ENCODE measurements at places on chromosomes 5 and 9. TPM values are rescaled to one million over a fixed set of nuclear protein-coding genes. Genes with fewer than 3 reads are reported as not detected.
A peak's percentile ranks its signal among the peaks of the same experiment; 100 is the strongest.

The FOXD4L4 gene
- not detected for total RNA-seq

The BHMT2 gene
- total RNA-seq: 2.9 TPM

The DNAJB5 gene
- 40.8 TPM for total RNA-seq

The PCDHB16 gene
- total RNA-seq: 18.3 TPM

The SPINK4 gene
- total RNA-seq: not detected

The SPAAR gene
- 4.0 TPM for total RNA-seq

DNA sequence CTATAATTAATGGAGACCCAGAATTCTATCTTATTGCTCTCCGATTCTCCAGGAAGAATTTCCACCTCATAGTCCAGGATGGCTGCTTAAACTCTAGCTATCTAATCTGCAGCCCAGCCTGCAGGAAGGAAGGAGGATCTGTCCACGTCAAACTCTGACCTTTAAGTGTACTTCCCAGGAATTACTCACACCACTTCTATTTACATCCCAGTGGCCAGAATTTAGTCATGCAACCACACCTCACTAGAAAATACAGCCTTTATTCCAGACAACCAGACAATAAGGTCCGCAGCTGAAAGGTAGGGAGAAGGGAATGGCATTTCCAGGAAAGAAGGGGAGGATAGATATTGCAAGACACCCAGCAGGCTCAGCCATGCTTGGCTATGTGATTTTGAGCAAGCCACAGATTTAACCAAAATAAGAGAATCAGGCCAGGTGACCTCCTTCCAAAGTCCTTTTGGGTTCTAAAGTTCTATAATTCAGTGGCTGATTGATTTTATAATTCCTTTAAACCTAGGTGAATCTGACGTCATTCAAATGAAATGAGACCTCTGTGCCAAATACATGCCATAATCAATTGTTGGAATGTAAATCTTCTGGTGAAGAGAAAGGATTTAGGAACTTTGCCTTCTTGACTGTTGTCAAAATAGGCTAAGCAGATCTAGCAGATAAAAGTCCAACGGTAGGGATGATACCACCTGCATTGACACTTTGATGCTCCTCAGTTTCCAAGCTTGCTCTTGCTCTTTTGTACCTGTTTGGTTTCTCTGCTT is 3.7 kb upstream of the DENND1A start:
- H3K4me3 ChIP-seq: no peak overlapping the region
- H3K27ac ChIP-seq: no peak overlapping the region
- no peaks in the 10 kb centered on the region for H3K27me3 ChIP-seq
- no peak for DNase-seq
- H3K4me1 ChIP-seq: no peaks in the 10 kb centered on the region
- H3K36me3 ChIP-seq: no peaks in the 10 kb centered on the region

DNA sequence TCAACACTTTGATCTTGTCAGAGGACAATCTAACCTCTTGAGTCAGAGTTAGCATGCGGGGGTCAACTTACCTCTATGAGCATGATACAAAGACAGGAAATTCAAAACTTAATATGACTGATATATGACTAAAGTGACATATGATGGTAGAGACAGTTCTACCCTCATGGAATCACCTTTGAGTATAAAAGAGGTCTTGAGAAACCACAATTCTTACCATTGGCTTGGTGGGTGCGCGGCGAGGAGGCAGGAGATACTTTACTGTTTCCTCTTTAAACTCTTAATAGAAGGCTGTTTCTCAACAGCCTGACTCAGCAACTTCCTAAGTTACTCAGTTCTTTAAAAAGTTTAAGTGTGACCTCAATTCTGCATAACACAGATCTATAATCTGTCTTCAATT is 372.8 kb downstream of the KIAA0825 start:
- no peaks in the 10 kb centered on the region for H3K36me3 ChIP-seq
- H3K27me3 ChIP-seq: no peaks in the 10 kb centered on the region
- no peak for DNase-seq
- no peaks in the 10 kb centered on the region for H3K4me1 ChIP-seq
- no peak overlapping the region for H3K27ac ChIP-seq

GRCh38 chr5:75324791-75325190 is 12.2 kb upstream of the HMGCR start:
- no peak for DNase-seq
- H3K36me3 ChIP-seq: no peaks in the 10 kb centered on the region
- no peaks in the 10 kb centered on the region for H3K27me3 ChIP-seq

- no peak for DNase-seq
- no peaks in the 10 kb centered on the region for H3K27me3 ChIP-seq
- H3K27ac ChIP-seq: no peak overlapping the region
These were observed 169.7 kb downstream of the DTWD2 start for GRCh38 chr5:118818604-118819003.

DNA sequence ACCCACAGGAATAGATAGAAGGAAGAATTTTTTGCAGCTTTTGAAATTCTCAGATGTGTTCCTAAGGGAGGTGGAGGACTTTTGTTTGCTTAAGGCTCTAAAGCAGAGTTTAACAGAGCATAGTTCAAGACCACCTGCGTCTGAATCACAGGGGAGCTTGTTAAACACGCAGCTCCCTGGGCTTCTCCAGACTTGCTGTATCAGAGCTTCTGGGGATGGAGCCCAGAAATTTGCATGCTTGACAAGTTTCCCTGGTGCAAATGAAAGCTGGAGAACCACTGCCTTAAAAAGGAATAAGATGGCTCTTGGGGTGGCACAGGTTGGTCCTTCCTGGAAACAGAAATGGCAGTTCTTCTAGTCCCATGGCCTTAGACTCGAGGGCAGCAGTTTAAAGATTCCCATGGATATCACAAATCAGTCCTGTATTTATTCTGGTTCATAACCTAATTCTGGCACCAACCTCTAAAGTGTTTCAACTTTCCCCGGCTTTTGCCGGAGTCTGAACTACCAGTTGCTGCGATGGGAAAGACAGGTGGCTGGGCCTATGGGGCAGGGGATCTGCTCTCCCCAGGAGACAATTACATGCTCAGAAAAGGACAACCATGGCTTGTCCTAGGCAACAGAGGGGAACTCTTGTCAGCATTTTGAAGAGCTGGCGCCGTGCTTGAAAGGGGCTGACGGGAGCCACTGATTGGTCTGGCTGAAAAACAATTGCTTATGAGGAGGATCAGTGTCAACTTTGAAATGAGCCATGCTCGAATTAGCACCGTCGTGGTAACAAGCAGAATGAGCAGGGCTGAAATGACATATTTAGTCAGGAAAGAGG is 599.6 kb downstream of the CCDC171 start:
- no peaks in the 10 kb centered on the region for H3K36me3 ChIP-seq
- no peaks in the 10 kb centered on the region for H3K4me1 ChIP-seq
- no peak overlapping the region for H3K4me3 ChIP-seq
- H3K27me3 ChIP-seq: no peaks in the 10 kb centered on the region
- no peak for DNase-seq

GRCh38 chr9:107530679-107531078 is 41.1 kb upstream of the KLF4 start:
- H3K4me3 ChIP-seq: no peak overlapping the region
- no peak overlapping the region for H3K27ac ChIP-seq
- no peak for DNase-seq
- H3K36me3 ChIP-seq: no peaks in the 10 kb centered on the region
- no peaks in the 10 kb centered on the region for H3K27me3 ChIP-seq

- no peak overlapping the region for H3K4me3 ChIP-seq
- DNase-seq: no peak
- no peaks in the 10 kb centered on the region for H3K36me3 ChIP-seq
- no peaks in the 10 kb centered on the region for H3K4me1 ChIP-seq
- no peaks in the 10 kb centered on the region for H3K27me3 ChIP-seq
- no peak overlapping the region for H3K27ac ChIP-seq
These were observed 81.3 kb downstream of the PPARGC1B start for GRCh38 chr5:149811453-149811852.

DNA sequence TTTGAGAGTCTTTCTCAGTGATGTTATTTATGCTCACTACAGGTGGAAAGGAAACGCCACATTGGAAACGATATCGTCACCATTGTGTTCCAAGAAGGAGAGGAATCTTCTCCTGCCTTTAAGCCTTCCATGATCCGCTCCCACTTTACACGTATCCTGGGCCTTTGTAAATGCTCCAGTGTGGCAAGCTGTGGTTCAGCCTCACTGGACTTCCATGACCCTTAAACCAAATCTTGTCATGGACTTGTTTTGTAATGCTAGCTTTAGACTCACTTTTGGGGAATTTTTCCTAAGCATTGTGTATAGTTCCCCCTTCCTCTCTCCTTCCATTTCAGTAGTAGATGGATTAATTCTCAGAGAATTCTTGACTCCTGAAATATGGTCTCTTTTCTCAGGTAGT is 60.9 kb upstream of the SLC2A8 start:
- no peak for DNase-seq
- peaks cover 25% of the 10 kb centered on the region for H3K36me3 ChIP-seq
- peak overlapping the region; percentile 75 for H3K27ac ChIP-seq
- no peak overlapping the region for H3K4me3 ChIP-seq
- H3K4me1 ChIP-seq: peaks cover 27% of the 10 kb centered on the region
- no peaks in the 10 kb centered on the region for H3K27me3 ChIP-seq

GRCh38 chr9:93475856-93476255 is 22.5 kb upstream of the FAM120AOS start:
- H3K27ac ChIP-seq: no peak overlapping the region
- H3K4me1 ChIP-seq: no peaks in the 10 kb centered on the region
- H3K36me3 ChIP-seq: peaks cover 21% of the 10 kb centered on the region
- H3K27me3 ChIP-seq: no peaks in the 10 kb centered on the region

DNA sequence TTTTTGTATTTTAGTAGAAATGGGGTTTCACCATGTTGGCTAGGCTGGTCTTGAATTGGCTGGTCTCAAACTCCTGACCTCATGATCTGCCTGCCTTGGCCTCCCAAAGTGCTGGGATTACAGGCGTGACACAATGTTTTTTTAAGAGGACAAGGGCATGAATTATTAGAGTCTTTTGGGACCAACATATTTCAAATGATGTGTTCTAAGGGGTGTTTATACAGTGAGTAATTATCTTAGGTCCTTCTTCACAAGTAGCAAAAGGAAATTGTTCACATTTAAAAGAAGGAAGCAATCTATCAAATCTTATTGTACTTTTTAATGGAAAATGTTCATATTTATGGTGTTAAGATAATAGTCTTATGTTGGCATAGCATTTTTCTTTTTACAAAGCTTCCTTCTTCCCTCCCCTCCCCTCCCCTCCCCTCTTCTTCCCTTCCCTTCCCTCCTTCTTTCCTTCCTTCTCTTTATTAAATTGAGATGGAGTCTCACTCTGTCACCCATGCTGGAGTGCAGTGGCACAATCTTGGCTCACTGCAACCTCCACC is 6.7 kb downstream of the GNG10 start:
- H3K4me3 ChIP-seq: no peak overlapping the region
- no peak for DNase-seq
- no peak overlapping the region for H3K27ac ChIP-seq

GRCh38 chr9:94937214-94937903 is 210.9 kb downstream of the AOPEP start:
- H3K36me3 ChIP-seq: no peaks in the 10 kb centered on the region
- no peak overlapping the region for H3K4me3 ChIP-seq
- H3K27ac ChIP-seq: peak overlapping the region; percentile 48

DNA sequence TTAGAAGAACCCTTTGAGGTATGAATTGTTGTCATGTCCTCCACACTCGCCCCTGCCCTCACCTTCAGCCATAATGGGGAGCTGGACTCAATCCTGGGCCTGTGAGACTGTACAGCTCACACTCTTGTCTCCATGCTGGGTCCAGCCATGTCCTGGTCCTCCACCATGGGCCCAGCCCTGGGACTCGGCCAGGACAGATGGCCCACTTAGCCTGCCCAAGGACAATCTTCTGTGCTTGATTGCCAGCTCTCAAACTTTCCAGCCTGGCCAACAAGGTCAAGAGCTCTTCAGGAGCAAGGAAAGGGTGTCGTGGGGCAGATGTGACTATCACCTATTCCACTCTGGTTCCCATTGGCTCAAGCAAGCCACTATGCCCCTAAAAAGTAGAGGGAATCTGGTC is 90.8 kb downstream of the HRH2 start:
- H3K27ac ChIP-seq: no peak overlapping the region
- no peaks in the 10 kb centered on the region for H3K36me3 ChIP-seq
- no peak overlapping the region for H3K4me3 ChIP-seq
- DNase-seq: no peak

GRCh38 chr5:175243441-175243840 is 200.5 kb downstream of the DRD1 start:
- H3K36me3 ChIP-seq: no peaks in the 10 kb centered on the region
- no peaks in the 10 kb centered on the region for H3K4me1 ChIP-seq
- H3K4me3 ChIP-seq: no peak overlapping the region
- H3K27me3 ChIP-seq: no peaks in the 10 kb centered on the region
- no peak overlapping the region for H3K27ac ChIP-seq

DNA sequence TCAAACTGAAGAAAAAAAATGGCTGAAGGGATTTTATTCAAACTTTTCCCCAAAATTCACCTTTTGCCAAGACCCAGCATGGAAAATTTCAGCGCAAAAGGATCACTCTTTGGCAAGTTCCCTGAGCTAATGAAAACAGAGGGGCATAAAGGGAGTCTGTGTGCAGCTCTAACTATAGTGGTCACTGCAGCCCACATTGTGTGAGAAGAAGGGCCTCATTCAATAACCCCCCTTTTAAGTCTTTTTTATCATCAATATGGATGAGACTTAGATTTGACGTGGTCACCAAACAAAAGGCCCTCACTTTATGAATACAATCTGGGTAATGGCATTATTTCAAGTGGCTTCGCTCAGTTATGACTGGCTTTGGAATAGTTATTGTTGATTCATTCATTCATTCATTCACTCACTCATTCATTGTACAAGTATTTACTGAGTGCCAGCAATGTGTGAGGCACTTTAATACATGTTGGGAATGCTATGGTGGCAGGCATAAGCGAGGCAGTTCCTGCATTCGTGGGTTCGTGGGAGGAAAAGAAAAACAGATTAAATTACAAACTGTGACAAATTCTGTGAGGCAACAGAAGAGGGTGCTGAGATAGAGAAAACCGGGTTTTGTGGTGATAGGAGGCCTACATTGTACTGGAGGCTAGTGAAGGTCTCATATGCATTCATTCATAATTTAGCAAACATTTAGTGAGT is 145.7 kb upstream of the KLF4 start:
- H3K27me3 ChIP-seq: no peaks in the 10 kb centered on the region
- H3K36me3 ChIP-seq: no peaks in the 10 kb centered on the region
- peaks cover 16% of the 10 kb centered on the region for H3K4me1 ChIP-seq
- no peak for DNase-seq

DNA sequence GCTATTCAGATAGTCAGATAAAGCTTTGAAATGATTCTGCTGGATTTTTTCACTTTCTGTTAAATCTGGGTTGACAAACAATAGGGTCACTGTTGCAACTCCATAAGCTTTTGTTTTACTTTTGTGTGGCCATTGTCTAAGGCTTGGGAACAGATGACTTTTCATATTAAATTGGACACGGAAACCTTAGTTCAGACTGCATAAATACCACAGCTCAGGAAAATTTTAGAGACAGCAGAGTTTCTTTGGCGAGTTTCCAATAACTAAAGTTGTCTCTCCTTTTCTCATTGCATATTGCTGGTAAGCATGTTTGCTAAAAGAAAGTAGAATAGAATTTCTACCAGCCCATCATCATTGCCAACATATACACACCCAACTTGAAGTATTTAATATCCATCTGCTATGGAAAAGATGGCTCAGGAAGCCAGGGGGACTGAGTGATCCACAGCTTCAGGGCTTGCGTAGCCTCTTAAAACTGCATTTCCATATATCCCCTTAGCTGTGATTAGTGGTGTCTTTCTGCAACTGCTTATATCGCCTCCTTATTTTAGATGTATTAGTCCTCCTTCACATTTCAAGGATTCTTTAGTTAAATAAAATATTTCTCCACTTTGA is 168.2 kb downstream of the ARHGAP26 start:
- H3K4me1 ChIP-seq: no peaks in the 10 kb centered on the region
- DNase-seq: no peak
- H3K27ac ChIP-seq: no peak overlapping the region
- no peaks in the 10 kb centered on the region for H3K27me3 ChIP-seq

Data from ascending aorta (tissue), 2 donors.